Stimulated activated CD4-positive, alpha-beta T cell treated with anti-CD3 and anti-CD28 coated beads, Interleukin-4, amount 100 ng/mL, for 4 hours (primary cell): ENCODE measurements at places on chromosomes 2 and 18.

- no peak for DNase-seq
These were observed 13.1 kb downstream of the PKDCC start for GRCh38 chr2:42060718-42061619.

GRCh38 chr2:113080134-113080533 lies 12.4 kb downstream of the IL1F10 start:
- DNase-seq, result peak; percentile 53

- DNase-seq, result no peak
These were observed 147.1 kb downstream of the FMNL2 start for GRCh38 chr2:152481881-152482583.

DNA sequence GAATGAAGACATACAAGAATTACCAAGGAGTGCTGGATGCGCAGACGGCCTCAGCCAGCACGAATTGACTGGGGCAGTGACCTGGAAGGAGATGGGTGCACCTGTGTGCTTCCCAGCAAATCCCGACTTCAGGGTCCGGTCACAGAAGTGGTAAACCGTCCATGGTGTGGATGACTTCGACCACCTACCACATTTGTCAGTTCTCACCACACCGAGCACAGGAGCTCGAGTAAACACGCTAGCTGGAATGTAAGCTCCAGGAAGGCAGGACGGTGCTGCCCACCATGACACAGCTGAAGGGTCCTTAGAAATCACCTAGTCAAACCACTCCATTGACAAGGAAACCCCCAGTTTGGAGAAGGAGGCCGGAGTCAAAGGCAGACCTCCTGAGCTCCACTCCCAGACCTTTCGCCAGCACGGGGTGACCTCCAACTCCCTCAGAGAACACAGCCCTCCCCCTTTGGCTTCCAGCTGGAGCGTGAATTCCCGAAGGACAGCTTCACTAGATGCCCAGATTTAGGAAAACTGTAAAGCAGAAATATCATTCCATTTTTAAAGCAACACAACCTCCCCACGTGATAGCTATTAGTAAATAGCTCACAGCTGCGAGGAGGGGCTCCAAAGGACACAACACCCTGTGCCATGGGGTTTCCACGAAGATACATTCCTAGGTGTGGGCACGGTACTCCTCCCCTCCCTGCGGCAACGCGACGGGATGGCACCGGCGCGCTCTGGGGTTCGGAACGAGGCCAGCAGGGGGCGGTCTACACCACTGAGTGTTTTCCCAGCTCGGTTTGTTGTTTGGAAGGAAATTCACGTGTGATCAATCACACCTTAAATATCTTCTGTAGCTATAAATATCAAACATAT lies 34.1 kb upstream of the GNAL start:
- no peak for DNase-seq

GRCh38 chr2:218319813-218320365 lies 27.6 kb upstream of the TMBIM1 start:
- no peak for DNase-seq

GRCh38 chr2:226300196-226300886 lies 499.3 kb downstream of the IRS1 start:
- no peak for DNase-seq
